ENCODE measurements at places on chromosomes 12 and 14.

DNA sequence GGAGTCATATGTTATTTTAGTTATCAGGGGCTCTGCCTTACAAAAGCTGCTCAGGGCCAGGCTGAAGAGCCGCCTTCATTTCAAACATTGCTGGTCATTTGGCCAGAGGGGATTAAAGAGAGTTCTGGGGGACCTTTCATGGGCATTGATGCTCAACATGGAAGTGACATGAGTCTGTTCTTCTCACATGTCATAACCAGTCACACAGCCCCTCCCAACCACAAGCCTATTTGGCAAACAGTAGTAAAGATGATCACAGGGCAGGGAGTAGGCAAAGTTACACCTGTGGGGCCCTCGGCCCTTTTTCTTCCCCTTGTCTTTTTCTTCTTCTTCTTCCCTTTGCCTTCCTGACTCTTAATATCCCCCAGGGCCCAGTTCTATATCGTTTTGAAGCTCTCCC is 33.3 kb downstream of the CFAP54 start:
- no peak for DNase-seq

DNA sequence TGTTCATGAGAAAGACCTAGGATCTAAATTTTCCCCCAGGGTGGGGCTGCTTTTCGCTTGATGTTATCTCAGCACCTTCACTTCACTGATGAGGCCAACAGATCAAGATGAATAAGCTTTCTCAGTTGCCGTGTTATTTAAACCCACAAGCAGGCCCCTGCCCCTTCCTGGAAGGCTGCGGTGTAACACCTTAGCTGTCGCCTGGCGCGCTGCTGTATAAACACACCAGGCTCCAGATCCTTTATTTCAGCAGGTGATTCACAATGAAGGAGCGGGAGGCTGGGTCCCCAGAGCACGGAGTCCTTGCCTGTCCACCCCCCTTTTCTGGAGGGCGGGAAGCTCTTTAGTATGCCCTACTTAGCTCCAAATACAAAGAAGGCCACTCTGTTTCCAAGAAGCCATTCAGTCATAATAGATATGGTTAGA is 515.4 kb downstream of the FUT8 start:
- peak; percentile 55 for DNase-seq

- no peak for DNase-seq
Measured at GRCh38 chr12:105468464-105468863, 138.0 kb downstream of the C12orf75 start.

DNA sequence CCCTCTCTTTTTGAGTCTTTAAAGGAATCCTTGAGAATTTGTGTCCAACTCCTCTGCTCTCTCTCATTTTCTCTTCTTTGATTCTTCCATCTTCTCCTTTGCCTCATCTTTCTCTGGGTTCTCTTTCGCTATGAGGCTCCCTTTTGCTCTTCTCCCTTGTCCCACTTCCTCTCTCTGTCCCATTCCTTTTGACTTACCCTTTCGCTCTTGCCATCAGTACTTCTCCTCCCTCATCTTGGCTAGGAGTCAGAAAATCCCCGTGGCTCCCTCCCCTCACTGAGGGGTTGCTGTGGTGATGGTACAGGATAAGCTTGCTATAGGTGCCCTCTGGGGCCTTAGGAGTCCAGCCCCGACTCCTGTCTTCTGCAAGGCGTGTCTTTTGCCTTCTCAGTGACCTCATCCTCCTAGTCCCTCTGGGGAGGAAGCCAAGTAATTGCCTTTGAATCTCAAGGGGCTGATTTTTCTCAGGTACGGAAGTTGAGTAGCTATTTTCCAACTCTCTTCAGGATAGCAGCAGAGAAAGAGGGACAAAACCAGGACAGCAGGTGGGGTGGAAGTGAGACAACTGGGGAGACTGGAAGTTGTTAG is 6.4 kb downstream of the PDE1B start:
- DNase-seq: no peak

DNA sequence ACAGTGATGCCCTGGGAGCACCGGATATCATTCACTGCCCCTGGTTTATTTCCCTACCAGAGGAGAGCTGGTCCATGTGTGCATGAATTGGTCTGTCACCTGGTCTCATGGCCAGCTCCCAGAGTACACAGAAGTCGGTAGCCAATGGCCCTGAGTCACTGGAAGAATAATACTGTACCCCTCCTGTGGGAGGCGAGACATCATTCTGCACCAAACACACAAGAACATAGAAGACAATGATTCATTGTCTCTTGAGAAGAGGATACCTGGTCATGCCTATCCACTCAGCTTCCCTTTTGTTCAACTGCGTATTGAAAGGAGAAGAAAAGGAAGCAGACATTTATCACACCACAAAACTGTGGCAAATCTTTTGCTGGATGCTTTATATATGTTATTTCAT is 216.2 kb downstream of the DPF3 start:
- DNase-seq: no peak

DNA sequence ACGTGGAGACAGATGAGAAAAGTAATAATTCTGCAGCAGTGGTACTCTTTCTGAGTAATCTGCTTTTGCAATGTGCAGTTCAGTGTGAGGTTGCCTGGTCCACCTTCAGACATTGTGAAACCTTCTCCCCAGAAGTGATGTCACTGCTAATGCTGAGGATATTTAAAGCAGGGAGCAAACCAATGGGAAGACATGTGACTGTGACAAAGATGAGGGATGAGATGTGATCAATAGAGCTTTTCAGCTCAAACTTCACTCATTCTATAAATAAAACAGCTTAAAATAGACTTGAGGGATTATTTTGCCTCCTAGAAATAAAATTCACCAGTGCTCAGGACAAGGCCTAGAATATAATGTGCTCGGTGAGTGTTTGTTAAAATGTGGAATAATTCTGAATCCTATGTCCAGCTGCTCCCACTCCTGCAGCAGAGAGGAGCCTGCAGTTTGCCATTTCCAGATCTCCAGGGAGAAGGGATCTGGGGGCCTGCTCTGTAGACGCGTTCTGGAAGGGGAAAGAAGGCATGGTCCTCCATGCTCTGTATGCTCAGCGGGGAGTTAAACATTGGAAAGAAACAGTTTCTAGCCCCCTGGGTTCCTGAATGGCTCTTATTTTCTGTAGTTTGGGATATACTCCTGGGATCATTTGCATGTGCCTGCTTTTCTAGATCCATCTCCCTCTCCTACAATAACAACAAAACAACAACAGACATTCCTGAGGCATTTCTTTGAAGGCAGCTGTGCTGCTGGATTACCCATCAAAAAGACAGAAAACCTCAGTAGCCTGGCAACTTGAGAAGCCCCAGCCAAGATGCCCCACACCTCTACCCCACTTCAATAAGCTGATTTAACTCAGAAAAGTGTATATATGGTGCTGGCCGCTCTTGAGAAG is 8.9 kb downstream of the SLC7A8 start:
- no peak for DNase-seq

- no peak for DNase-seq
Measured at GRCh38 chr12:1883513-1883912, 34.9 kb downstream of the CACNA2D4 start.

- no peak for DNase-seq
Measured at GRCh38 chr12:11870041-11870451, 200.7 kb upstream of the BCL2L14 start.

- DNase-seq: no peak
Measured at GRCh38 chr14:66696326-66696725, 188.4 kb downstream of the GPHN start.

GRCh38 chr12:117903110-117903840 is 65.5 kb downstream of the KSR2 start:
- DNase-seq: no peak

DNA sequence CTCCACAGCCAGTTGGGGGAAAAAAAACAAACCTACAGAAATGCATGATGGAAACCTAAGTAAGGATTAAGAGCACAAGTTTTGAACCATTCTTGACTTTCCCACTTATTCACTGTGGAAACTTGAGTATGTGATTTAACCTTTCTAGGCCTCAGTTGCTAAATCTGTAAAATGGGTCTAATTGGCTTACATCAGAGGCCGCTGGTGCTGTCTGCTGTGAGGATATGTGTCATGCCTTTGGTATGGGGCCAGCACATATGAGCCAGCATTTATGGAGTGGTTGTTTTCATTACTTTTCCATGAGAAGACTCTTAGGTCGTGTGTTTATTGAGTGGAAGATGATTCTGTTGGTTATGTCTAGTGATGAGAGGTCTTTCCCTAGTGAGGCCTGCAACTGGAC is 102.4 kb downstream of the ESR2 start:
- DNase-seq: no peak

DNA sequence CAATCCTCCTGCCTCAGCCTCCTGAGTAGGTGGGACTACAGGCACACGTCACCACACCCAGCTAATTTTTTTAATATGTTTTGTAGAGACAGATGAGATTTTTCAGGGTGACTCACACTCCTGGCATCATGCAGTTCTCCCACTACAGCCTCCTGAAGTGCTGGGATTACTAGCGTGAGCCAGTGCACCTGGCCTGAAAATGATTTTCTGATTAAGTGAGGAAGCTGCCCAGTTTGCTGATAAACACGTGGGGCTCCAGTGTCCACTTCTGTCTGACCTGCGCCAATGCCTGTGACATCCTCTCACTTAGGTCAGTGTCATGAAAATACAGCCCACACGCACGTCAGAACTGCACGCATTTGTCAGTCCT is 37.0 kb upstream of the SFSWAP start:
- no peak for DNase-seq

DNA sequence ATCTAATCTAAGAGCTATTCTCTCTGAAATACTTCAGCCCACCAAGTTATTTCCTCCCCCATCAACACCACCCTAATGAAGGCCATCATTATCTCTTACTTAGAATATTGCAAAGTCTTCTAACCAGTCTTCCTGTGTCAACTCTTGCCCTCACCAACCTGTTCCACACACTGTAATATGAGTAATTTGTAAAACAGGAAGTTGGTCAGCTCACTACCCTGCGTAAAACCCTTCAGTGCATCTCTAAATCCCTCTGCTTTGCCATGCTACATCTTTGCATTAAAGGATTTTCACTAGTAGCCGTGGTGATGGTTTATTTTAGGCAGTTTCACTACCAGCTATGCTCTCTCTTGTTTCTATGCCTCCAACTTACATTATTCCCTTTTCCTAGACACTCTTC is 70.0 kb downstream of the KIF21A start:
- no peak for DNase-seq

DNA sequence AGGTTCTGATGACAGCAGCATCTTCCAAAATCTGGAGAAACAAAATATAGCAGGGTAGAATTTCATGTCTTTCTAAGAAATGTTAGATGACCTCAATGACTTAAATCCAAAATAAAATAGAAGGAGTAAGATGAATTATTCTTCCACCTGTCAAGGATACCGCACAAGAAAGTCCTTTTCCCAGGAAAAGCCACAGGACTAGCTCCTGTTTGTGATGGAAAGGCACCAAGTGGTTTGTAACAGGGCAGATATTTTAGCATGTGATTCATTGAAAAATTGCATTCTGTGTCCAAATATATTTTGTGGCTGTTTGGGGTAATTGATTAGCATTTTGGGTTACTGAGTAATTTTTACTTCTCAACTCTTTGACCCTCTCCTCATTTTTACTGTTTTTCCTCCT is 2.7 kb downstream of the CD163L1 start:
- no peak for DNase-seq

GRCh38 chr14:33524244-33524643 is 426.6 kb downstream of the EGLN3 start:
- no peak for DNase-seq

DNA sequence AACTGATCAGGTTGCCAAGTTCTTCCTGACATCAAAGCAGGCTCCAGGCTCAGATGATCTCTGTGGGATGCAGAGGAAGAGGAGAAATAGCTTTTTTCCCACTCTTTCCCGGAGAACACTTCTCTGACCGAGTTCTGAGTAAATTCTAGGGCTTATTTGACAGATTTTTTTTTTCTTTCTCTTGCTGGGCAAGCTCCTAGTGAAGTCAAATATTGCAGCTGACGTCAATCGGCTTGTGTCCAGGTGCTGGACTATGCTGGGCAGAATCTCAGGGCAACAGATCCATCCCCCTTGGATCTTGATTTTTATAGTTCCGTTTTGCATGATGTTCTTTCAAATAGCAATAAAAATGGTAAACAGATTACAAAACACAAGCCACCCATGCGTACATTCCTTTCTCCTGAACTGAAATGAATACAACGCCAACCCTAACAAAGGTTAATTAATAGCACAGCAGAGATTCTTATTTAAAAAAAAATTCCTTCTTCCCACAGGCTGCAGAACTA is 182.2 kb downstream of the NOVA1 start:
- DNase-seq: no peak

GRCh38 chr14:69716478-69717187 is 50.3 kb upstream of the SRSF5 start:
- DNase-seq: peak; percentile 45

DNA sequence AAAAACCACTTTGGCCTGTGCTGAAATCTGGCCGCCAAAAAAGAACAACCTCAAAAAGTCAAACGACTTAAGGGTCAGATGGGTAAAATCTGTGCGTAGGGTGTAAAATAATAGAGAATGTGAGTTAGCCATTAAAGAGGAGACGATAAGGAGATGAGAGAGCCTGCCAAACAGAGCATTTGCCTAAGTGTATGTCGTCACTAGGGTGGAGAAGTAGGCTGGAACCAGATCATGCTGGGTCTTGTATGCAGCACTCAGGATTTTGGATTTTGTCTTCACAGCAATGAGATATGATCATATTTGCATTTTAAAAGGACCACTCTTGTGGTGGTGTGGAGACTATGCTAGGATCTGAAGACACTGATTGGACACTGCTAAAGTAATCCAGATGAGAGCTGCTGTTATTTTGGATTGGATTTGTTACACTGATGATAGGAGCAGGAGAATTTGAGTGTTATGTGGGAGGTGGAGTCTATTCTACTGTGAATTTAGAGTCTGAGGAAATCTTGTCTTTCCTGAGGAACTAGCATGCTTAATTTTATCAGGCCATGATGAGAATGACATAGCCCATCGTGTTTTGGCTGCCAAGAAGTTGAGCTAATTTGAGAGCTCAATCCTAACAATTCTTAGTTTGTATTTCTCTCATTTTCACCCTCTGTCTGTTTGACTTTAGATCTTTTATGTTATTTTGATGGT is 24.8 kb upstream of the DBX2 start:
- DNase-seq: no peak

GRCh38 chr12:113347107-113347506 is 11.3 kb upstream of the PLBD2 start:
- DNase-seq: no peak

GRCh38 chr12:47039079-47039478 is 40.3 kb upstream of the PCED1B start:
- DNase-seq: no peak

DNA sequence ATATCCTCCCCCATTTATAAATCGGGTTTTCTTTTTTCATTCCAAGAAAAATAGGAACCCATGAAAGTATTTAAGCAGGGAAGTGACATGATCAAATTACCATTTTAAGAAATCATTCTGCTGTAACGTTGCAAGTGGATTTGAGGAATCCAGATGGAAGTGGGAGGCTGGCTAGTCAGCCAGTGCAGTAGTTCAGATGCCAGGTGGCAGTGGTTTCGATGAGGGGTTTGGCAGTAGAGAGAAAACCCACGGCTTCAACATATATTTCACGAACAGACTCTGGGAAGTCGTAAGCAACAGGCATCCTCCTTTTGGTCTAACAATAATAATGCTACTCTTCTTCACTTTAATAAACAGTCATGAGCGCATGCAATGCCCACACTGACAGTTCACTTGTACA is 25.0 kb downstream of the PDZRN4 start:
- DNase-seq: no peak
